Activated T-cell treated with anti-CD3 and anti-CD28 coated beads, Interleukin-2, amount 50 U/mL, for 24 hours (primary cell): ENCODE measurements at places on chromosomes 1 and 21.

- no peak for DNase-seq
Observed at GRCh38 chr1:66374148-66374547, 159.8 kb upstream of the SGIP1 start.

- DNase-seq: no peak
Observed at GRCh38 chr1:46755121-46755520, 36.2 kb upstream of the EFCAB14 start.

DNA sequence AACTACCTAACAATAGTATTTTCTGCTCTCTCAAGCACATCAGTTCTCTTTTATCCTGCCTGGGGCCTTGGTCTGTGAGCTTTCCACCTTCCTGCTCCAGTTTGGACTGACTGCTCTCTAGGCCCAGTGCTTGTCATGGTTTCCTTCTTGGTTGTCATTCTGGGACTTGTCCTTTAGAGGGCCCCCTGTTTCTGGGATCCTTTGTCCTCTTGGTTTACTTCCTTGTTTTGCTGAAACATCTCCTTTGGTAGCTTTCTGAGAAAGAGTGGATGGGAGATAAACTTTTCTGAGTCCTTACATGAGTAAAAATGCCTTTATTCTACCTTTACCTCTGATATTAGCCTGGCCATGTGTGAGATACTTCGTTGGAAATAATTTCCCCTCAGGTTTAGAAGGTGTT lies 4.7 kb downstream of the SLC1A7 start:
- no peak for DNase-seq

DNA sequence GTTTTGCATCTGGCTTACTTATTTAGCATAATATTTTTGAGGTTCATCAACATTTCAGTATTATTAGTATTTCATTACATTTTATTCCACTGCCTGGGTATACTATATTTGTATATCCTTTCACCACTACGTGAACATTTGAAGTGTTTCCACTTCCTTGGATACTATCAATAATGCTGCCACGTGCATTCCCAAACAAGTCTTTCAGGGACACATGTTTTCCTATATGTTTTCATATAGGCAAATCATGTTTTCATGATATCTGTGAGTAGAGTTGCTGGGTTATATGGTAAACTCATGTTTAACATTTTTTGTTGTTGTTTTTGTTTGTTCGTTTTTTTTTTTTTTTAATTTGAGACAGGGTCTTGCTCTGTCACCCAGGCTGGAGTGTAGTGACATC lies 380.1 kb downstream of the OMA1 start:
- DNase-seq: no peak

GRCh38 chr1:33384040-33384812 lies 46.7 kb downstream of the PHC2 start:
- DNase-seq: no peak

GRCh38 chr1:161367684-161368400 lies at the start of gene CFAP126:
TSS of gene CFAP126 (minus strand) at chr1:161367876. CDS start at chr1:161367868, 8 bp downstream.
- DNase-seq: no peak

GRCh38 chr1:99680270-99680669 lies 34.4 kb downstream of the PALMD start:
- DNase-seq: no peak

DNA sequence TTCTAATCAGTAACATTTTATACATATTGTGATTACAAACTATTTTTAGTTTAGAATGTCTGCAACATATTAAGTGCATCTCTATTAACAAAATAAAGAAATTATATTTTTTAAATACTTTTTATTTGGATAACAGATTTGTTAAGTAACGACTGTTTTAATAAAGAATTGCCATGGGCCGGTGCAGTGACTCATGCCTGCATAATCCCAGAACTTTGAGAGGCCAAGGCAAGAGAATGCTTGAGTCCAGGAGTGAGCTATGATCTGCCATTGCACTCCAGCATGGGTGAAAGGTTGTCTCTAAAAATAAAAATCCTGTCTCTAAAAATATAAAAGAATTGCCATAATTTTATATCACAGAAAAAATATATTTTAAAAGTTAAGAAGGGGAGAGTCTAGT lies 4.1 kb downstream of the LRRIQ3 start:
- DNase-seq: no peak

DNA sequence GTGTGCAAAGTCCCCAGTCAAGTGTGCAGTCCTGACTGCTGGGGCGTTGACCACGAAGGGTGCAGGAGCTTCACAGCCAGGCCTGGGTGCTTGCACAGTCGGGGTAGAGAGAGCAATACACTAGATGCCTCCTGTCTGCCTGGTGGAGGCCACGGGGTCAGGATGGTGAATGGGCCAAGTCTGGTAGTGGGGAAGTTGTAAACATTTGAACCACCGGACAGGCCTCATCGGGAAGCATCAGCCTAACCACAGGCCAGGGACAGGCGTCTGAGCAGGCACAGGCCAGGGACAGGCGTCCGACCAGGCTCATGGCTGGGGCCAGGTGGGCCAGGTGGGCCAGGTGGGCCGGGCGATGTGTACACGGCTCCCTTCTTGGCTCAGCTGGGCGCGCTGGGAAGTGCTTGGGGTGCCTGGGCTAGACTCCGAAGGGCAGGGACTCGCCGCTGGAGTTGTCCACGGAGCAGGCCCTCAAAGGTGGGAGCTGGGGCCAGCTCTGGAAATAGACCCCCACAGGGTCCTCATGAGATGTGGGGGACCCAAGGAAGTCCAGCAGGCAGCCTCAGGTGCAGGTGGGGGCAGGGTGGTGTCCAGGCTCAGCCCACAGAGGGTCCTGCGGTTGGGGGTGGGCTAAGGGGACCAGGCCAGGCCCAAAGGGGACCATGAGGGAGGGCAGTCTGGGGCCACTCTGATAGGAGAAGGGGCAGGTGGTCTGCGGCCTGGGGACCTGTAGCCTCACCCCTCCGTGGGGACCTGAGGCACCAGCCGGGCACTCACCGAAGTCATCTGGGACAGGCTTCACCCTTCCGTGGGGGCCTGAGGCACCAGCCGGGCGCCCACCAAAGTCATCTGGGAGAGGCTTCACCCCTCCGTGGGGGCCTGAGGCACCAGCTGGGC lies 15.0 kb downstream of the COL6A1 start:
- peak; percentile 16 for DNase-seq

GRCh38 chr1:237205400-237206064 lies 163.5 kb downstream of the RYR2 start:
- no peak for DNase-seq

DNA sequence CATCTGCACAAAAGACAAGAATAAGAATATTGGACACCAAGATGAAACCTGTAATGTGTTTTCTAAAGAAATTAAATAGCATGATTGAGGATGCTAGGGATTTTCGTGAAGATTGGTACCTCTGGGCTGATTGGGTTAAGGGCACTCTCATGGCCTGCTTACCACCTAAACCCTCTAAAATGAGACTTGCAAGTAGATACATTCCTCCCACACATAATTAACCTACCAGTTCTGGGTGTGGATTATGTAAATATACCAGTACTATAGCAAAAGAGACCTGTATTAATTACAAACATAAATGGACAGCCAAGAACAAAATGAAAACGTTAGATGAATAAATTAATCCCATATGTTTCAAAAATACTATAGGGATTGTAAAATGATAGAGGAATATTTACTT lies 1069.6 kb upstream of the B3GALT2 start:
- DNase-seq: no peak

- DNase-seq: no peak
Observed at GRCh38 chr21:27298465-27298864, 331.6 kb upstream of the ADAMTS5 start.

GRCh38 chr1:226644541-226645176 lies 94.4 kb downstream of the ITPKB start:
- peak; percentile 55 for DNase-seq

DNA sequence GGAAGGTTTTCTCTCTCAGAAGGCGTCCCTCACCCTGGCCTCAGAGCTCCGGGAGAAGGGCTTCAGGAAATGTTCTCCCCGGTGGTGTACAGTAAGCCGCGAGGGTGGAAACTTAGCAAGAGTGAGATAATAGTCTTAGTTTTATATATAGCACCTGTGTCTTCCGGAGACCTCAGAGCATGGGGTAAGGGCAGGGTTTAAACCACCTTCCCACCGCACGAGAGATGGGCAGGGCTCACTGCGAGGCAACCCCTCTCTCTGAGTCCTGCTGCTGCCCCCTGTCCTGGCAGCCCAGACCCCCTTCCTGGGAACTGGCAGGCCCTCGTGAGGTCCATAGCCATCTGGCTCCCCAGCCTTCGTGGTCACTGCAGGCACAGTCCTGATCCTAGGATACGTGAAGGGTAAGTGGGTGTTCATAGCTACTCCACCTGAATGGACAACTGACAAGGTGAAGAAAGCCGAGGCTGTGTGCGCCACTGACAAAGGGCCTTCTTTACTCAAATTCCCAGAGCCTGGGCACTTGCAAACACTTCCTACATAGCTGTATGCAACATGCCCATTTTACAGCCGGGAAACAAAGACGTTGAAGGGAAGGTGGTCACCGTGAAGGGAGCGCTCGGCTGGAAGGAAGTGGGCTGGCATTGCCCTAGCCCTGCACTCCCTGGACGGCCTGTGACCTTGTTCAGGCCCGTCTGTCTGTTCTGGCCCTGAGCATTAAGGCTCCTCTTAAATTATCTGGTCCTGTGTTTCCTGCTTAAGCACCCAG lies 26.9 kb downstream of the ITPKB start:
- peak; percentile 68 for DNase-seq

GRCh38 chr1:6625584-6626149 lies 999 bp downstream of the THAP3 start:
- no peak for DNase-seq

GRCh38 chr1:179817056-179817455 lies 60.5 kb downstream of the TOR1AIP2 start:
- DNase-seq: no peak

DNA sequence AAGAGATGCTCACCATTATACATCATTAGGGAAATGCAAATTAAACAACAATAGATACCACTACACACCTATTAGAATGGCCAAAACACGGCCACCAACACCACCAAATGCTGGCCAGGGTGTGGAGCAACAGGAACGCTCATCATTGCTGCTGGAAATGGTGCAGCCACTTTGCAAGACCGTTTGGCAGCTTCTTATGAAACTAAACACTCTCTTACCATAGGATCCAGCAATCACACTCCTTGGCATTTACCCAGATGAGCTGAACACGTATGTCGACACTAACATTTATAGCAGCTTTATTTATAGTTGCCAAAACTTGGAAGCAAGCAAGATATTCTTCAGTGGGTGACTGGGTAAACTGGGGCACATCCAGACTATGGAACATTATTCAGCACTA lies 28.9 kb upstream of the ADARB1 start:
- no peak for DNase-seq

DNA sequence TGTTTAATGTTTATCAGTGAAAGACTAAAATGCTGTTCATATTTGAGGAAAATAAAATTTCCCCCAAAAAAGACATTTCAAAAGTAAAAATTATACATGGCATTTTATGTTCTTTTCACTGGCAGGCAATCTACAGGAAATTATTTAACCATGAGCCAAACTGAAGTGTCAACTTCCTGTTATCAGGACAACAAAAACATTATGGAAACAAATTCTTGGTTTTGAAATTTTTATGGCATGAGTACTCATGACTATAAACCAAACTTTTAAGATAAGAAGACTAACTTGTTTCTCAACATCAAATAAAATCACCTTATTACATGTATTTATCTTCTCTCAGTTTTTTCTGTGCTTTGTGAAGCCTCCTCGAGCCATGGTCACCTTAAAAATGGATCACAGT lies 698.6 kb downstream of the LTN1 start:
- no peak for DNase-seq

GRCh38 chr1:155295942-155296267 lies 5.3 kb downstream of the PKLR start:
- no peak for DNase-seq

DNA sequence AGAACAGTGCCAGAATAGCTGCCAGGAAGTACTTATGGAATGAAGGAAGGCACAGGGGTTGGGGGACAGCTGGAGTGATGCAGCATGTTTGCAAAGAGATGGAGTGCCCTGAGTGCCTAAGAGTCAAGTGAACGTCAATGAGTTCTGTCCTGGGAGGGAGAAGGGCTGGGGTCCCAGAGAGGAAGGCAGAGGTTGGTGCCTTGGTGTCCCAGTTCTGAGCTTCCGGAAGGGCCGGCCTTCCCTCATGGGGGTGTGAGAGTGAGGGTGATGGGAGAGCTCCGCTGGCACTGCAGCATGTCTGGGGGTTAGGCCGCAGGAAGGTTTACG lies 17.6 kb downstream of the NES start:
- DNase-seq: no peak

- DNase-seq: no peak
Observed at GRCh38 chr1:213065800-213066199, 14.8 kb downstream of the RPS6KC1 start.

DNA sequence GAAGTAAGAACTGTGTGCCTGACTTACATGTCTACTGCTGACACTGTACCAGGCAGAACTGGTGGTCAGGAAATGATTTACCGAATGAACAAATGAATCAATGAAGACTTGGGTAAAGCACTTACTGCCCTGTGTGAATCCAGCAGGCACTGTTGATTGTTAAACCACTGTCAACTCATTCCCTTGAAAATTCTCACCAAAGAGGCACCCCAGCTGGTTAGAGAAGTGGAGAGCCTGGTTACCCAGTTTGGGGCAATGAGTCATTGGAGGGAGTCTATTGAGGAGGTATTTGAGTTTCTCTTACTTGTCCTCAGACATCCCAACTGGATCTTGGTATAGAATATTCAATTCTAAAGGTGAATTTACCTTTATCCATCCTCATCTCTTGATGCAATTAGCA lies 34.2 kb downstream of the JUN start:
- DNase-seq: no peak

- no peak for DNase-seq
Observed at GRCh38 chr1:179141592-179142251, 59.9 kb downstream of the TOR3A start.

DNA sequence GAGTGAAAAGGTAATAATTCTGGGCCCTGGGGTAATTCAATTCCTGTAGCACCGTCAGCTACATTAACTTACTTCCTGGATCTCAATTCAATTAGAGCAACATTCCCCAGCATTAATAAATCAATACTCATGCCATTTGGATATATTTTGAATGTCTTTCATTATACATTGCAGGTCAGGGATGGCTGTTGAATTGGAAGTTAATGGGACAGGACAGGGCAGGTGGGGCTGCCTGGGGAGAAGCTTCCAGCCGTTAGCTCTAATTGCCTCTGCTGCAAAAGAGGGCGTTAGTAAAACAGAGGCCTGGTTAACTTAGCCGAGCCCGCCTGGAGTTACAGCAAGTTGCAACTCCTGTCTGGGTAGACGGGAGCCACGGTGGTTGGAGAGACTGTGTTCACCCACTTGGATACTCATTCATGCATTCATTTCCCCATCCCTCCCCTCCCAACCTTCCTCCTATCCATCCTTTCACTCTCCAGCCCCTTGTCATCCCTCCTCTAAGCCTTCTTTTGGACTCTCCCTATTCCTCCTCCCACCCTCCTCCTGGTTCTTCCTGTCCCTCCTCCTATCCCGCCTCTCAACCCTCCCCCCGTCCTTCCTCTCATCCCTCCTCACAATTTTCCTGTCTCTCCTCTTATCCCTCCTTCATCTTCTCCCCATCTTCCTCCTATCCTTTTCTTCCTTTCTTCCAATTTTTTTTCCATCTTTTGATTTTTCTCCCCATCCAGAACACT lies 137.6 kb upstream of the RUNX3 start:
- DNase-seq: no peak

- DNase-seq: no peak
Observed at GRCh38 chr21:29712818-29713217, 227.0 kb downstream of the GRIK1 start.

GRCh38 chr1:65189576-65190115 lies 41.6 kb downstream of the AK4 start:
- no peak for DNase-seq
